LNCaP clone FGC (cell line): ENCODE measurements at places on chromosomes 5 and 9.

GRCh38 chr9:71941060-71941568 lies 29.7 kb downstream of the C9orf85 start:
- no peak for DNase-seq

- DNase-seq = no peak
Measured at GRCh38 chr9:744046-744712, 97.3 kb upstream of the DMRT1 start.

- DNase-seq = no peak
Measured at GRCh38 chr5:94471521-94471920, 146.9 kb downstream of the KIAA0825 start.

DNA sequence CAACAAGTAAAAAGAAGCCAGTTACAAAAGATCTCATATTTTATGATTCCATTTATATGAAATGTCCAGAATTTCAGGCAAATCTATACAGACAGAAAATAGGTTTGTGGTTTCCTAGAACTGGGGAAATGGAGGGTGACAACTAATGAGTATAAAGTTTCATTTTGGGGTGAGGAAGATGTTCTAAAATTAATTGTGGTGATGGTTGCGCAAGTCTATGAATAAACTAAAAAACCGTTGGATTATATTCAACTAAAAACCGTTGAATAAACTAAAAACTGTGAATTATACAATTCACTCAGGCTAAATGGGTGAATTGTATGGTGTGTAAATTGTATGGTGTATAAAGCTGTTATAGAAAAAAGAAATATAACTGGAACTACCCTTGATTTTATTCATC lies 47.6 kb downstream of the ADAMTS6 start:
- DNase-seq = no peak

DNA sequence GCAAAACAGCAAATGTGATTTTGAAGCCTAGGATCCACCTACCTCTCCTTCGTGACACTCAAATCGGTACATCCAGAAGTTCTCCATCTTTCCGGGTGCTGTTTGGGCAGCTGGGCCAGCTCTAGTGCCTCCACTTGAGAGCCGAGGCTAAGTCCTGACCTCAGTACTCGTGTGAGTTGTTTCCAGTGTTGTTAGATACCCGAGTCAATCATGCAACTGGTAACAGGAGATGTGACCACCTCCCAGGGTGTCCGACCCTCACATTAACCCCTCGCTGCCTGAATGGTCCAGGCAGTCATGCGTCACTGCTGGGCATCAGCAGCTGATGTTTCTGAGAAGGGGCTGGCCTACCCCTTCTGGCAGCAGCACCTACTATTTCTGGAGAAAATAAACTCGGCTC lies 170.3 kb downstream of the ENTREP1 start:
- no peak for DNase-seq

- peak; percentile 7 for DNase-seq
Measured at GRCh38 chr9:90142580-90142979, 500.0 kb downstream of the DIRAS2 start.

GRCh38 chr5:159406571-159406970 lies 76.3 kb upstream of the IL12B start:
- DNase-seq = no peak

DNA sequence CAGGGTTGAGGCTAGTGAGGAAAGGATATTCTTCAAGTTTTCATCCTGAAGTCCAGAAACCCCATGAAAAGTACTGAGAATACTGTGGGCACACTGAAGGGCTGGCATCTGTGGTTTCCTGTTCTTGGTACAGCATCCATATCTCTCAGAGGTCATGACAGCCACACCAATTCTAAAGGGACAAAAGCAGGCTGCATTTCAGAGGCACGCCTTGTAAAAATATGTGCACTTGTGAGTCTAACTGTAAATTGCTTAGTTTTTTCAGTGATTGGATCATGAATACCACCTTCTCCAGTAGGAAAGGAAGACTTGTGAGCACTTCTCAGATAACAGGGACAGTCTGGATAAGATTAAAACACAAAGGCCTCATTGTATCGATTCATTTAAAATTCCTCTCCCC lies 230.9 kb downstream of the NTRK2 start:
- no peak for DNase-seq

DNA sequence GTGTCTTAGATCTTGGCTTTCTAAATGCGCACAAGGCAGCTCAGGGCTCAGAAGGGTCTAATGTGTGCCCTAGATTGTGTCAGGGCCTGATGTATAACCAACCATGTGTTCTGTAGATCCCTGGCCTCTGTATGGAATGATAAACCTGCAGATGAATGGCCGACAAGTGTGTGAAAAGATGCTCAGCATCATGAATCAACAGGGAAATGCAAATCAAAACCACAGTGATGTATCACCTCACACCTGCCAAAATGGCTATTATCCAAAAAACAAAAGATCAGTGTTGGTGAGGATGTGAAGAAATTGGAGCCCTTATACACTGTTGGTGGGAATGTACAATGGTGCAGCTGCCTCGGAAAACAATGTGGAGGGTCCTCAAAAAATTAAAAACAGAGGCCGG lies 489.8 kb downstream of the SEMA5A start:
- no peak for DNase-seq

GRCh38 chr9:99906403-99907207 lies at the start of gene STX17:
STX17 (plus strand) TSS chr9:99906654; CDS start chr9:99915240, 8,586 bp downstream.
- peak; percentile 39 for DNase-seq

- DNase-seq = no peak
Measured at GRCh38 chr9:129826759-129827158, 2.8 kb upstream of the TOR1A start.

DNA sequence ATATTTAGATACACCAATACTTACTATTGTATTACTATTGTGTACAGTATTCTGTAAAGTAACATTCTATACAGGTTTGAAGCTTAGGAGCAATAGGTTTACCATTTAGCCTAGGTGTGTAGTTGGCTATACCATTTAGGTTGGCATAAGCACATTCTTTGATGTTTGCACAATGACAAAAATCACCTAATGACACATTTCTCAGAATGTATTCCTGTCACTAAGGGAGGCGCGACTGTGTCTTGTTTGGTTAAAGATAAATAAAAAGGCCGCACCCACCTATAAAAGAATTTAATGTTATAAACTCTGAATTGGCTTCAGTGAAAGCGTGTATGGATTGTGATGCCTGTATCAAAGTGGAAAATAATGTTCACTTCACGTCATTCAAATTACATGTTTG lies 1815.4 kb upstream of the CDH6 start:
- DNase-seq = no peak
